ENCODE measurements at places on chromosomes 6 and 20. TPM values are rescaled to one million over a fixed set of nuclear protein-coding genes. Genes with fewer than 3 reads are reported as not detected.

The DEFB132 gene
- total RNA-seq = not detected

GRCh38 chr6:101066481-101066880 is 185.4 kb upstream of the ASCC3 start:
- no peak for DNase-seq

- no peak for DNase-seq
These were observed 336 bp upstream of the SMPDL3A start for GRCh38 chr6:122788663-122789181.

DNA sequence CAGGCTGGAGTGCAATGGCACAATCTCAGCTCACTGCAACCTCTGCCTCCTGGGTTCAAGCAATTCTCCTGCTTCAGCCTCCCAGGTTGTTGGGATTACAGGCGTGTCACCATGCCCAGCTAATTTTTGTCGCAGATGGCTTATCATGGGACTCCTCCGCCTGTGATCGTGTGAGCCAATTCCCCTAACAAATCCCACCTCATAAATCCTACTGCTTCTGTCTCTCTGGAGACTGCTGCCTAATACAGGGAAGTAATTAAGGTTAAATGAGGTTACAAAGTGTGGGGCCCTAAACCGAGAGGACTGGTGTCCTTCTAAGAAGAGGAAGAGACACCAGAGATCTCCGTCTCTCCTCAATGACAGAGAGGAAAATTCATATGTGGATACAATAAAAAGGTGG is 52.0 kb downstream of the TRPC4AP start:
- no peak for DNase-seq
